CD8-positive, alpha-beta T cell (primary cell): ENCODE measurements at places on chromosomes 6 and 20.

DNA sequence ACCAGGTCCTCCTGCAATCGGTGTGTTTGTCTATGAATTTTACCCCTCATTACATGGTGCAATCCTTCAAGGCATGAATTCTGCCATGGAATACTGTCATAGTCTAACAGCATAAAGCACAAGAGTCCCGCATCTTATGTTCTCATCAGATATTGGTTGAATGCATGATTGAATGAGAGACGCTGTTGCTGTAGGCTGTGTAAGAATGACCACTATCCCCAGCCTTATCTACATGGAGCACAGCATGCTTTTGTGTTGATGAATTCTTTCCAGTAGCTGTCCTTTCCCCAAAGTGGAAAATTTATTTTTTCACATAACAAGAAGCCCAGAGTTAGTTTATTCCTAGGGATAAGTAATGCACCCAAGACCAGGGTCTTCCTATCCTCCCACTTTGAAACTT is 5.6 kb upstream of the TRAM2 start:
- DNase-seq: no peak

GRCh38 chr6:22053391-22053997 is 243.3 kb downstream of the PRL start:
- DNase-seq: no peak

DNA sequence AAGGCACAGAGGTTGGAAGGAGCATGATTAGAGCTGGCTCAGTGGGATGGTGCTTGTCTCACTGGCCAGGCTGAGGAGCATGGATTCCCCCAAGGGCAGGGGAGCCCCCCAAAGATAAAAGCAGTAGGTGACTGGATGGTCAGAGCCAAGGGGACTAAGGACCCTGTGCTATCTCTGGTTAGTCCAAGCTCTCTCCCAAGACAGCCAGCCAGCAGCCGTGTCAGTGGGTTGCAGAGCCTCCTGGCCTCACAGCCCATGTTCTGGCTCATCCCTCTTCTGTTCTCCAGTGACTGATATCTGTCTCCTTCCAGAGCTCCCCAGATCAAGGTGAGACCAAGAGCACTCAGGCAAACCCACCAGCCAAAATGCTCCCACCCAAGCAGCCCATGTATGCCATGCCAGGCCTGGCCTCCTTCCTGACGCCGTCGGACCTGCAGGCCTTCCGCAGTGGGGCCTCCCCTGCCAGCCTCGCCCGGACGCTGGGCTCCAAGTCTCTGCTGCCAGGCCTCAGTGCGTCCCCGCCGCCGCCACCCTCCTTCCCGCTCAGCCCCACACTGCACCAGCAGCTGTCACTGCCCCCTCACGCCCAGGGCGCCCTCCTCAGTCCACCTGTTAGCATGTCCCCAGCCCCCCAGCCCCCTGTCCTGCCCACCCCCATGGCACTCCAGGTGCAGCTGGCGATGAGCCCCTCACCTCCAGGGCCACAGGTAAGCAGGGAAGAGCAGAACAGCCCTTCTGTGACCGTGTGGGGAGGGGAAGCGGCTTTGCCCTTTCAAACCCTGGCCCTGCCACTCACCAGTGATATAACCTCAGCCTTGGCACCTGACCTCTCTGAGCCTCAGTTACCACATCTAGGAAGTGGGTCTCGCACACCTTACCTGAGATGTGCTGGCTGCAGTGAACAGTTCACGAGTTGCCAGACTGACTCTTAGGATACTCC is 121.3 kb downstream of the JPH2 start:
- DNase-seq: no peak

- no peak for DNase-seq
Measured at GRCh38 chr6:83472767-83473166, 39.6 kb upstream of the PRSS35 start.

DNA sequence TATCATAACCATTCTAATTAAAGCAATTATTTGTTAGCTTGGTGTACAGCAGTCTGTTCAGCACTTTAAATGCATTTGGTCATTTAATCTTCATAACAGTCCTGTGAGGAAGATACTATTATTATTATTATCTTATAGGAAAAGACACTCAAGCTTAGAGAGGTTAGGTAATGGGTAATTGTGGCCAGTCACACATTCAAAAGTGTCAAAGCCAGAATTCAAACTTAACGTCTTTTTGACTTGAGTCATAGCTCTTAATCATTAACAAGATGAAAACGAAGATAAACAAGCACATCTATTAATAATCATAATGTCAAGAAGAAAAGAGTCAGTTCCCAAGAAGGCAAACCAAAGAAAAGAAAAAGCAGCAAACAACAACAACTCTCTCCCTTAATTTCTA is 251.0 kb downstream of the SYNE1 start:
- DNase-seq: no peak

- no peak for DNase-seq
Measured at GRCh38 chr20:6269168-6269873, 146.5 kb upstream of the FERMT1 start.
